ENCODE measurements at places on chromosomes 16 and 17.
A peak's percentile ranks its signal among the peaks of the same experiment; 100 is the strongest.

DNA sequence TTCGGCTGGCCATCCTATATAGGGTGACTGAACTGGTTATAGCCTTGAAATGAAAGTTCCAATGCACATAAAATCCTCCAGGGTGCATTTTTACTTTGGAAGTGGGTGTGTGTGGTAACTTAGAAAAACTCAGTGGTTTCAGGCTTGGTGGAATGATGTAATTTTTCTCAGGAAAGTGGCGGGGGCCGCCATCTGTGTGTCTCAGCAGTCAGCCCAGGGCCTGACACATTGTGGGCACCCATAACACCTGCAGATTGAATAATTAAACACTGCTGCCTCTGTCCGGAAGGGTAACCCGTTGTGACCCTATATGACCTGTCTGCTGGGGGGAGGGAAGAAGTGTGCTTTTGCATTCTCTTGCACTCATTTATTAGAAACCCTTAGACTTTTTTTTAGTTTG lies 2.2 kb upstream of the PDP2 start:
- DNase-seq = no peak

DNA sequence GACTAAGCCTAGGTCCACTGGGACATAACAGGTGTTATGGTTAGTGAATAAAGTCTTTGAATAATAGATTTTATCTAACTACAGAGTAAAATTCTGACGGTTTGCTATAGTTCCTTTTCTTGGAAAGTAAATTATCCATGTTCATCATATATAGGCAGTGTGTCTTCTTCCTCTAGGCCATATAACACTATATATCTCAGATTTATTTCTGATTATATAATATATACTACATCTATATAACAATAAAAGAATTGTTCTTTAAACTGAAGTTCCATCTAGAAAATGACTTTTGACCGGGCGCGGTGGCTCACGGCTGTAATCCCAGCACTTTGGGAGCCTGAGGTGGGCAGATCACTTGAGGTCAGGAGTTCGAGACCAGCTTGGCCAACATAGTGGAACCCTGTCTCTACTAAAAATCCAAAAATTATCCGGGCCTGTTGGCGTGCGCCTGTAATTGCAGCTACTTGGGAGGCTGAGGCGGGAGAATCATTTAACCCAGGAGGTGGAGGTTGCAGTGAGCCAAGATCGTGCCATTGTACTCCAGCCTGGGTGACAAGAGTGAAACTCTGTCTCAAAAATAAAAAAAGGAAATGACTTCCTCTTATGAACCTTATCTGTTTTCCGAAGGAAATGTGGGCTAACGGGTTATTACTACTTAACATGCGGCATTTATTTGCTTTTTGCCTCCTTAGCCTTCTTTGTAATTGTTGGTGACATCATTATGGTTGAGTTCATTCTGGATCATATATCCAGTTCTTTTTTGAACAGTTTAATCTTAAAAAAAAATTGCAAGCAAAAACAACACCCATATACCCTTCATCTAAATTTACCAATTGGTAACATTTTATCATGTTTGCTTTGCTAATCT lies 29.2 kb downstream of the NOL11 start:
- DNase-seq = no peak

DNA sequence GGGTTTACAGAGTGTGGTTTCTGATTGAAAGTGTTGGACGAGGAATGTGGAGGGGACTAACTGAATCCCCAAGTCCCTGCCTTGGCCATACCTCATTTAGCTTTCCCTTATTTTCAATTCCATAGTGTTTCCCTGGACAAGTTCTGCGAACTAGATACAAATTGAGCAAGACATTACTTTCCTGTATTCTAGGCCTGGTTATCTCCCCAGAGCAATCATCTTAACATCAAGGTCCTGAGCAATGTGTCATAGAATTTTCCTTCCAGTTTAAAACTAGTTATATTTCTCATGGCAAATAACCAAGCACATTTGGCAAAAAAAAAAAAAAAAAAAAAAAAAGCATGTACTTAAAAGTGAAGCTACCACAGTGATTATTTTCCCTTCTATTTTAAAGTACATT lies 330.1 kb downstream of the CDH11 start:
- no peak for DNase-seq

GRCh38 chr17:6713130-6713917 lies at the start of gene SLC13A5:
TSS of gene SLC13A5 (minus strand) at chr17:6713369. CDS start at chr17:6713333, 36 bp downstream.
- DNase-seq = peak; percentile 94

DNA sequence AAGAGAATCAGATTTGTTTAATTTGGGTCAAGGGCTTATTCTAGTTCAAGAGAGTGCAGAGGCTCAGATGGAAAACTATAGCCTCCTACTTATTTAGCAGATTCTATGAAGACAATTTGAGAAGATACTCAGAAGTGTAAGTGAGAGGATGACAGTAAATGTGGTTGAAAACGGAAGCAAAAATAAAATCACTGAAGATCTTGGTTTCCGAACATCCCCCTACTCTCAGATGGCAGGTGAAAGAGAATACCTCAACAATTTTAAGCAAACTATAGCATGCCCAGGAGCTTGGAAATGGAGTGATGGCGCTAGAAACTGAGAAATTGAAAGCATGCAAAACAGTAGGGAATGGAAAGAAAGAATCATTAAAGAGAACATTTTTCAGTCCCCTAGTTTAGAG lies 705.5 kb upstream of the CDH8 start:
- DNase-seq = no peak

- DNase-seq = no peak
These were observed 18.4 kb upstream of the USP36 start for GRCh38 chr17:78859051-78859450.

DNA sequence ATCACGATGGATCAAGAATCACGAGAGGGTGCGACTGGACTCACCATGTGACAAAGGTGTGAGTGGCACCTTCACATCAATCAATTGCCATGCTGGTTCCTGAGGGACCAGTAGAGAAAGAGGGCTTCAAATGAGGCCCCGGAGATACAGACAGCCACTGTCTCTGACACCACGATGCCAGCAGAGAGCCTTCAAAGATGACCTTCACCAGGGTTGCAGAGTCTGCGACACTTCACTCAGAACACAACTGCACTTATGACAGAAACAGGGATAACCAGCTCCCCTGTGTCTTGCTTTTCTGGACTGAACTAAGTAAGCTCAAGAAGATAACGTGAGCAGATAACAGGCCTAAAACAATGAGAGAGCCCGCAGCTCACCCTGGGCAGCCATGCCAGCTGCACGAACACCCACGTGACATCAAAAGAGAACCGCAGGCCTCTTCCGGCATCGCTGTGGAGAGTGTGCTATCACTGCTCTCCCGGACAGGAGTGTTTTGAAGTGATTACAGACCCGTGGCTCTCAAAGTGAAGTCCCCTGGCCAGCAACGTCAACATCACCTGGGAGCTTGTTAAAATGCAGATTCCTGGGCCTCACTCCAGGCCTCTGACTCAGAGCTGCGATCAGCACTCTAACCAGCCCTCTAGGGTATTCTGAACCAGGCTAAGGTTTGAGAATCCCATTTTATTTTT lies 36.4 kb downstream of the KLHDC4 start:
- DNase-seq = no peak

DNA sequence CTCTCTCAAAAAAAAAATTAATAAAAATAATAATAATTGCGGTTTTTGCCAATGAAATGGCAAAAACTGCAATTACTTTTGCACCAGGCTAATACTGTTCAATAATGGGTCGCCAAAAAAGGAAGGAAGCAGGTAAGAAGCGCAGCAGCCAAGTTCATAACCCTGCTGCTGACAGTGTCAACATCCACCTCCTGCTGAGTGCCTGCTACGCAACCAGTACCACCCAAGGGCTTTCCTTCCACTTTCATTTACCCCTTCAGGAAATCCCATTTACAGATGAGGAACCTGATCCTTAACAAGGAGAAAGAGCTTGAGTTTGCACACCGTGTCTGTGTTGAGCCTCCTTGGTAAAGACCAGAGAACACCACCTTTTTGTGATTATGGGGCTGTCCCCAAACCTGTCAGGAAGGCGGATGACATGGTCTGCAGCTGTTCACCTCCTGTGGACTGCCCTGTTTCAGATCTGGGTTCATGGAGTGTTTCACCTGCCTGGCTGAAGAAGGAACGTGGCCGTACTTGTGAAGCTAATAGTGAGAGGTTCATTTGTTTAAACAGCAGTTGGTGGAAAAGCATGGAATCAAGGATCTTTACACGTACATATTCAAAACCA lies 378.0 kb downstream of the SLC39A11 start:
- no peak for DNase-seq
